ENCODE measurements at places on chromosomes 11 and 22. TPM values are rescaled to one million over a fixed set of nuclear protein-coding genes. Genes with fewer than 3 reads are reported as not detected.

GRCh38 chr11:111554532-111554931 lies 14.0 kb downstream of the LAYN start:
- no peak overlapping the region for H3K27ac ChIP-seq
- H3K4me1 ChIP-seq = no peaks in the 10 kb centered on the region
- no peaks in the 10 kb centered on the region for H3K36me3 ChIP-seq
- no peaks in the 10 kb centered on the region for H3K27me3 ChIP-seq
- H3K4me3 ChIP-seq = no peak overlapping the region

GRCh38 chr11:79273781-79274180 lies 167.0 kb downstream of the TENM4 start:
- H3K4me1 ChIP-seq = no peaks in the 10 kb centered on the region
- no peak overlapping the region for H3K27ac ChIP-seq
- no peak overlapping the region for H3K4me3 ChIP-seq
- DNase-seq = no peak

- H3K27ac ChIP-seq = no peak overlapping the region
- no peaks in the 10 kb centered on the region for H3K4me1 ChIP-seq
- no peaks in the 10 kb centered on the region for H3K36me3 ChIP-seq
- no peak for DNase-seq
- no peak overlapping the region for H3K4me3 ChIP-seq
These were observed 122.6 kb upstream of the LMO1 start for GRCh38 chr11:8386134-8386864.

GRCh38 chr11:1352696-1353382 lies 36.9 kb upstream of the BRSK2 start:
- no peaks in the 10 kb centered on the region for H3K27me3 ChIP-seq
- H3K4me1 ChIP-seq = no peaks in the 10 kb centered on the region
- no peaks in the 10 kb centered on the region for H3K36me3 ChIP-seq
- no peak overlapping the region for H3K4me3 ChIP-seq
- no peak overlapping the region for H3K27ac ChIP-seq
- no peak for DNase-seq

DNA sequence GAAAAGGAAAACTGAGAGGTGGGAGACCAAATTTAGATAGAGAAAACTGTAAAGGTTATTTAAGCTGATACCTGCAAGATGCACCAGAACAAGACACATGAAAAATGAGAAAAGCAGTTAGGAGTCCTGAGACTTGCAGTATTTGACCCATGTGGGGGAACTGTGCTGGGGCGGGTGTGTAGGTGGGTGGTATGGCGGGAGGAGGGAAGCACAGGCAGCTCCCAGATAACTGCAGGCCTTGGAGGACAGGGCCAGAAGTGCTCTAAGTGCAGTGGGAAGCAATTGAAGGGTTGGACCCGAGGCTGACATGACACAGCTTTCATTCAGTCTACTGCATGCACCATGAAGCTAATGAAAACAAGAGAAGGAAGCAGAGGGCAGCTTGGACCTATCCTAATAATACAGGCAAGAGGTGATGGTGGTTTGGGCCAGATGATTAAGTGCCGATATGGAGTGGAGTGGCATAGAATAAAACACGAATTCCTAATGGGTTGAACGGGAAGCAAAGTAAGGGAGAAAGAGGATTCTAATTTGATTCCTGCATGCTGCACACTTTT lies 48.0 kb upstream of the ANO3 start:
- no peak overlapping the region for H3K27ac ChIP-seq
- H3K27me3 ChIP-seq = no peaks in the 10 kb centered on the region
- no peaks in the 10 kb centered on the region for H3K36me3 ChIP-seq
- no peaks in the 10 kb centered on the region for H3K4me1 ChIP-seq
- H3K4me3 ChIP-seq = no peak overlapping the region

DNA sequence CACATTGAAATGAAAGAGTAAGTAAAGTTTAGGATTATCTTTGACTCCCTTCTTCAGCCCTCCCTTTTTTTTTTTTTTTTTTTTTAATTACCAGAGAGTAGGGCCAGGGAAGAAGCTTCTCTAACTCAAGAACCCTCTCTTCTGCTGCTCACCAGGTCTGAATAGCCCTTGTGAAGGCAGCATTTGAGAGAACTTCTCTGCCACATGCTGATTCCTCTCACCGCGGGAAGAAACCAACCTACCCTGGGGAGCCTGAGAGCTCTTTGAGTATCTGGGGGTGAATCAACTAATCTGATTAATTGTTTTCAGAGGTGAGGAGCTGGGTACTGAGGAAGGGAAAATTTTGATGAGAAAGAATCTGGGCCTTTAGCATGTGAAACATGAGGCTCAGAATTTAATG lies 434.5 kb upstream of the CCDC90B start:
- no peak for DNase-seq
- H3K27ac ChIP-seq = no peak overlapping the region
- H3K27me3 ChIP-seq = no peaks in the 10 kb centered on the region
- peaks cover 7% of the 10 kb centered on the region for H3K4me1 ChIP-seq
- no peak overlapping the region for H3K4me3 ChIP-seq

Gene ENTHD1
- 0.02 TPM for polyA plus RNA-seq

All from pancreas (tissue), 10 donors.